Brain microvascular endothelial cell (primary cell): ENCODE measurements at places on chromosomes 1 and 21.

- DNase-seq: no peak
Observed at GRCh38 chr1:161728376-161729226, 7.3 kb downstream of the FCRLB start.

- DNase-seq: no peak
Observed at GRCh38 chr1:207069858-207070506, 16.9 kb downstream of the PFKFB2 start.

- no peak for DNase-seq
Observed at GRCh38 chr1:36365381-36365780, 20.3 kb downstream of the STK40 start.

DNA sequence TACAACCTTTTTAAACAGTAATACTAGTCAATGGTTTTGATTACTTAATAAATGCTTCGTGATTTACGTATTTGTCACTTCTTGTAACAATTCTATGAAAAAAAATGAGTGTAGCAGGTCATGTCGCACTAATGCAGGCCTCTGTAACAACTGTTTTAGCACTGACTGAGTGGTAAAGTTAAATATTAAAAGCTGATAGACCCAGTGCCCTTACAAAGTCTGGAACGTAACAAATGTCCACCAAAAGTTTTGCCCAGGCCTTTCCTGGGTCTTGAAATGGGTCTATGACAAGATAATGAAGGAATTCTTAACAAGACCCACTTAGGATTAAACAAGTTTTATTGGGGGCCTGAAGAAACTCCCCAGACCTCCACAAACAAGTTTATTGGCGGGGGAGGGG lies 304.6 kb upstream of the DEPDC1 start:
- DNase-seq: no peak

DNA sequence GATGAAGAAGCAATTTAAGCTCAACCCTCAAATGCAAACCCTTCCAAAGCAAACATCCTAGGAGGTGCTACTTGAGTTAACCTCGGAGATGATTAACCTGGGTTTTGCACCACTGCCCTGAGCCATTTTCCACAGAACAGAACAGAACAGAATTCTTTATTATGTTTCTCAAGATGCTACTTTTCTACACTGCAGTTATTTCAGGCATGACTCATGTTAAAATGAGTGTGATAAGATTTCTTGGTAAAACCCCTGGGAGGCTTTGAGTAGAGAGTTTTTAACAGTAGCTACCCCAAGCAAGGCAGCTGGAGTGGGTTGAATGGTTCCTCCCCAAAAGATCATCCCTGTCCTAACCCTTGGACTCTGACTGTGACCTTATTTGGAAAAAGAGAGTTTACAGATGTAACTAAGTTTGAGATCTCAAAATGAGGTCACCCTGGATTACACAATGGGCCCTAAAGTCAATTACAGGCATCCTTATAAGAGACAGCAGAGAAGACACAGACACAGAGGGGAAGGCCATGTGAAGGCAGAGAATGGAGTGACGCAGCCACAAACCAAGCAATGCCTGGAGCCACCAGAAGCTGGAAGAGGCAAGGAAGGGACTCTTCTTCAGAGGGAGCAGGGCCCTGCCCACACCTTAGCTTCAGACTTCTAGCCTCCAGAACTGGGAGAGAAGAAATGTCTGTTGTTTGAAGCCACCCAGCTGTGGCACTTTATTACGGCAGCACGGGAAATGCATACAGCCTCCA lies 153.4 kb downstream of the ETS2 start:
- DNase-seq: peak; percentile 32

DNA sequence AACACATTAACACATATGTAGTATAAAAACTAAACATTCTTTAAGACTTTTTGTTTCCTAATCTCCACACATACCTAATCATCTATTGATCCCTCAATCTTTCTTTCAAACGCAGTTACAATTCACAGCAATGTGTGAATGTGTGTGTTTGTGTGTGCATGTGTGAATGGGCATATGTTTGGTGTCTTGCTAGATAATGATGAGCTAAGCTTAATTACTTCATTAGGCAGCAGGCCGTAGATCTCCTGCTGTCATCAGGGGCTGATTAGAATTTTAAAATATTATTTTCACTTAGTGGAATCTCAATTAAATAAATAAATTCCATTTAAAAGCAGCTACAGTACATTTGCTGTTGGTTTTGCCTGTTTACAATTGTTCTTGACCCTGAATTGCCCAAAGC lies 187.8 kb upstream of the LHX8 start:
- DNase-seq: no peak

DNA sequence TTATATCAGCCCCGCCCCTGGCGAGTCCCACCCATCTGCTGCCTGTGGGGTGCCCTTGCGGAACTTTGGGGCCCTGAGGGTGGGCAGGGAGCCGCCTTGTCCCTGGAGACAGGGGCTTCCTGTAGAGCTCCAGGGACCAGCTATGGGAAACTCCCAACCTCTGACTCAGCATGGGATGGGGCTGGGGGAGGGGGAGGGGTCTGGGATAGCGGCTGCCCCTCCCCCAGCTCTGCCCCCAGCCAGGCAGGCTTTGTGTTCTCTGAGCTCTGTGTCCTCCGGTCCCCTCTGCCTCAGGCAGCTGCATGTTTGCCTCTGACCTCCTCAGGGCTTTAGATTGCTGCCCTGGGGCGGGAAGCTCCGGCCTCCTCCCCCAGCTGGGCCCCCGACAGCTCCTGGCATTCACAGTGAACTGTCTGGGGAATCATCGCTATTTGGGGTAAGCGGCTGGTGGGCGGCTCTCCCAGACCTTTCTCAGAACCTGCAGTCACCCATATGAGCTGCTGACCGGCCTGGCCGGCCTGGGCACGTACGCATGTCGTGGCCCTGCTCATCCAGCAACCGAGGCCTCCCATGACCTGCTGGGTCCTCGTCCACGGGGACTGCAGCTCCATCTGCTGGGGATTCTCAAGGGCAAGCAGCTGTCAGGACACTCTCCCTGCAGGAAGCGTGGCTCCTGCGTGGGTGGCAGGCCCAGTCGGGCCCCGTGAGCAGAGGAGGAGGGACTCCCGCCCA lies 17.1 kb downstream of the ARHGEF16 start:
- DNase-seq: peak; percentile 69

DNA sequence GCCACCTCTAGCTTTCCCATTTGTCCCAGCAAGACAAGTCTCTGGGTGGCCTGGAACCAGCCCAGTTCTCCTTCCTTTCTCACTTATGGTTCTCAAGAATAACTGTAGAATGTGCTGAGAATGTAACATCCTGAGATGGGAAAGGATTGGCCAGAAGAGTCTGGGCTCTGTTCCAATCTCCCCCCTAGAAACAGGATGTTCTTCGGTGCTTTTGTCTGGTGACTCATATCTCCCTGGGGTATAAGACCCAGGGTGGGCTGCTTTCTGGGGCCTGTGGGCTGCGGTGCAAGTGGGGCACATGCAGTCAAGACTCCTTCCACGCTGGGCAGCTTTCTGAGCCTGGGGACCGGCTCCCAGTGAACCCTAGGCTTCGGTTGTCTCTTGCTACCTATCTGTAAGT lies 251.2 kb upstream of the POU3F1 start:
- DNase-seq: no peak

- no peak for DNase-seq
Observed at GRCh38 chr1:155947292-155947691, 5.9 kb downstream of the RXFP4 start.

DNA sequence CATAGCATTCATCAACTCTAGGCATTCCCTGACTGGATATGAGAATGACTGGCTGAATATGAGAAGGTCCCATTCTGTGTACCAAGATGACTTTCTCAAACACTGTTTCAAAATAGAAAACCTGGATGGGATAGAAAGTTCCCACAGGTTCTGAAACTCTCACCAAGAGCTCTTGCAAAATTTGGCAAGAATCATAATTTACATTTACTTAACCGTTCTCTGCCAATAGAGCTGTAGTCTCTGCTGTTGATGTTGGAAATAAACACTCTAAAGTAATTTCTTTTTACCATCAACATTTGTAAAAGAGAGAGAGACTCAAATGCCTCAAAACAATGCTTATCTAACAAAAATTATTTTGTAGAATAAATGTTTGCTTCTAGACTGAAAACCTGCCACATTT lies 221.1 kb downstream of the LMO4 start:
- DNase-seq: no peak

GRCh38 chr1:46520063-46520911 lies 30.7 kb downstream of the DMBX1 start:
- DNase-seq: peak; percentile 83

DNA sequence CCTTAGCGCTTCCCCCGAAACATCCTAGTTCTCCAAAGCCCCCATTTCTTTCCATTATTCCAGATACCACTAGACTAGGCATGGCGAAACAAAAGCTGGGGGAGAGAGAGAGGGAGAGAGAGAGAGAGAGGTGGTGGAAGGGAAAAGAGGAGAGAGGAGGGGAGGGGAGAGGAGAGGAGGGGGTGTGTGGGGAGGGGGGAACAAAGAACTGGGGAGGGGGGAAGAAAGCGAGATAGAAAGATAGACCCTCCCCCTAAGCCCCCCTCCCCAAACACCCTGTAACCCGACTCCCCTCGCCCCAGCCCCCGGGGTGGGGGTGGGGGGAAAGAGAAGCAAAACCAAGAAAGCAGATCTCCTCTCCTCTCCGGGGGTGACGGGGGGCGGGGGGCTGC lies 352 bp downstream of the MEX3A start:
- no peak for DNase-seq

DNA sequence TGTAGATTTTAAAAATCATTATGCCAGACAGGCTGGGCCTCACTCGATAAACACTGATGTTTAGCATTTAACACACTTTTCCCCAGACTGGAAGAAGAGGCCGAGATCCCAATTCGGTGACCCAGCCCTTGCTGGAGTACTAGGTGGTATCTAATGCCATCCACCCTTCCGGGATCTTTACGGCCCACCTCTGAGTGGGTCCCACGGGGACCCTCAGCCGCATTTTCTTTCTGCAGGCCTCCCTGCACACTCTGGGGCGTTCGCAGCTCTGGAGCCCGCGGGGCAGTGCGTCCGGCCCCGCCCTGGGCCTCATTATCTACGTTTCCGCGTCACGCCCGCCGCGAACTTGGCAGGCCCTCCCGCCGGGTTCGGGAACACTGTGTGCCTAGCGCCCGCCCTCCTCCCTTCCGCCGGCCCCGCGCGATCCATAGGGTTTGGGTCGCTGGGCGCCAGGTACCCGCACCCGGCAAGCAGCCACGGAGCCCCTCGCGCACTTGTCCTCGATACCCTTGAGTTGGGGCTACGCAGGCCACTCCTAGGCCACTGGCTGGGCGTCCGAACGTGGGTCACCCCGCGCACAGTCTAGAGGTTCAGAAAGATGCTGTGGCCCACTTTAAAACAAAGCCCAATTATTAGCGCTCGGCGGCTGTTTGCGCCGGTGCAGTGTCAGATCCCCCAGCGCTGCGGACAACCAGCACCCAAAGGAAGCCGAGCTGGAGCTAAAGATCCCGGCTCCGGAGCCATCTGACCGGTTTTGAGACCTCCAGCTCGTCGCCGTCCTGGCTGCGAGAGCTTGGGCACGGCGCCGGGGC lies 950 bp upstream of the EVA1C start:
- DNase-seq: no peak
